ENCODE measurements at places on chromosomes 2 and 18.

GRCh38 chr2:148971547-148971946, 67.0 kb upstream of the LYPD6B start:
- DNase-seq = peak; percentile 38

GRCh38 chr2:112547333-112547732, 5.1 kb downstream of the POLR1B start:
- no peak for DNase-seq

DNA sequence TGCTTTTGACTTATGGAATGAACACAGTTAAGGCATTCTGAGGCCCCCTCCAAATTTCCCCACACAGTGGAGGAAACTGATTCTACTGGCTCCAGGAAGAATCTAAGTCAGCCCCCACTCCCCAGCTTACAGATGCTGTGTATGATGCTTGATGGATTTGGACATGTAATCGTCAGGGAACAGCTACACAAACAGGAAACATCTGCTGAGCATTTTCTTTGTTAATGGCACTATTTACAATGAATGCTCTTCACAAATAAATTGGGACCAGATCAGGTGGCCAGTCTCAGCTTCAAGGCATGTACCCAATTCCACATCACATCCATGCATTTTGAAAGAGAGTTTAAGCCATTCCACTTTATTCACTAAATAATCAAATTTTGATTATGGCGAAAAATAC, 562.3 kb downstream of the SOX11 start:
- DNase-seq = no peak

DNA sequence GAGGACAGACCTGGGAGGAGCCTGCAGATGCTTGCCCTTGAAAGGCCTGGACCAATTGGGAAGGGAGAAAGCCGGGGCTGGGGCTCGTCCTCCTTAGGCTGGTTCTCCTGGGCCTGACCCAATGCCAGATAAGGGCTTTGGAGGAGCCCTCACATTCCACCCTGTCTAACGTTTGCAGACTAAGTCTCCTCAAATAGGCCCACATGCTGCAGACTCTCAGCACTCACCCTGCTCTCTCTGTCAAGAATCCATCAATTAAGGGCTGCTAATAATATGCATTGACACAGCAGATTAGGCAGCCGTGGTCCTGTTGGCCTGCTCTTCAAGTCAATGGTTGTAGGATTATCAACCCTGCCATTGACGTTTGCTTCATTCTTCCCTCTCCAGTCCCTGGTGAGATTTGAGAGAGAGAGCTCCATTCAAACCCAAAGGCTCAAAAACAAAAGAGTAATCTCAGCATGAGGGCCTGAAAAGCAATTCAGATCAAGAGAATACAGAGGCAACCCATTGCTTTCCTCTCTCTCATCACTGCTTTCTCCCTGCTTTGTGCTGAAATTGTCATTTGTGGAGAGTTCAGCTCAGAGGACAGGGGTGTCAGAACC, 167.6 kb downstream of the INSIG2 start:
- DNase-seq = no peak

DNA sequence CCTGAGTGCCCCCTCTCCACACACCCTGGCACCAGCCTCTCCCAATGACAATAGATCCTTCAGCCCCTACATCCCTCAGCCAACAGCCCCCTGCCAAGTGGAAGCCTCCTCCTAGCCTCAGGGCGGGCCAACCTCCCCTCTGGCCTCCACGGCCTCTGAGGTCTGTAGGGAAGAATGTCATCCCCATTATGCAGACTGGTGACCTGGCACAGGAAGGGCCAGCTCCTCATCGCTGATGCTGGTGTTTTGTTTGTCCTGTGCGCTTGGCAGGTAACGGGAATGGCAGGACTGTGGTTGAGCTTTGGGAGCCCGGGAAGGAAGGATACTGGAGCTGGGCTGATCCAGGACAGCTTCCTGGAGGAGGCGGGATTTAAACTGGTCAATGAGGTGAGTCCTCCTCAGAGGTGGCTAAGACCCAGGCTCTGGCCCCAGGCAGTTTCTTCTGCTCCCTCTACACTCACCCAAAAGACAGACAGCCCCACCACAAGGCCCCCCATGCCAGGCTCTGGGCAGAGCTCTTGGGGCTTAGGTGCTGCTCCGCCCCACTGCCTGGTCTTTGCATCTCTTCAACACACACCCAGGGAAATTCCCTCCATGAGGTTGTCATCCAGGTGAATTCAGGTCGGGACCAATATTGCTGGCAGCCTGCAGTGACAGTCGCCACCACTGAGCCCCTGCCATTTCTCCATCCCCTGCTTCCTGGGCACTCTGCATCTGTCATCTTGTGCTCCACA, 75.2 kb upstream of the SMAD7 start:
- no peak for DNase-seq

DNA sequence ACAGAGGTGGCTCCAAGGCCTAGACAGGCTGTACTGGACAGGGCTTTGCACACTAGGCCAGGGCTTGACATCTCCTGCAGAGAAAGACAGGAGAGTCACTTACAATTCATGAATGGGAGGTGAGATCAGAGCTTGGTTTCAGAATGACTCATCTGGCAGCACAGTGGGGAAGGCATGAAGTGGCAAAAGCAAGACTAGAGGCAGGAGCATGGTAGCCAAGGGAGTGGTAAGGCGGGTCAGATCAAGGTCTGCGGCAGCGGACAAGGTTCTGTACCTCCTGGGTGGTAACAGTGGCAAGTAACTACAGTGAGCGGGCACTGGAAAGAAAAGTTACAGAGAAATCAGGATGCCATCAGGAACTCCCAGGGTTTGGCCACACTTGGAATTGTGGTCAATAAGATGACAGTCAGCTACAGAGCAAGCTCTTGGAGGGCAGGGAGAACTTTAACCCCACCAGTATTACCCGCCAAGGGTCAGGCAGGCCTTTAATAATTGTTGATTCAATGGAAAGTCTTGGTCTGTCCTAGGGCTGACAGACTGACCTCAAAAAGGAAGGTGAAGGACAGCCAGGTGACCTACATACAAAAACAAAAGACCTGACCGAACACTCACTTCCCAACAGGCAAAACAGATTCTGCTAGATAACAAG, 5.7 kb downstream of the MCFD2 start:
- DNase-seq = peak; percentile 55

DNA sequence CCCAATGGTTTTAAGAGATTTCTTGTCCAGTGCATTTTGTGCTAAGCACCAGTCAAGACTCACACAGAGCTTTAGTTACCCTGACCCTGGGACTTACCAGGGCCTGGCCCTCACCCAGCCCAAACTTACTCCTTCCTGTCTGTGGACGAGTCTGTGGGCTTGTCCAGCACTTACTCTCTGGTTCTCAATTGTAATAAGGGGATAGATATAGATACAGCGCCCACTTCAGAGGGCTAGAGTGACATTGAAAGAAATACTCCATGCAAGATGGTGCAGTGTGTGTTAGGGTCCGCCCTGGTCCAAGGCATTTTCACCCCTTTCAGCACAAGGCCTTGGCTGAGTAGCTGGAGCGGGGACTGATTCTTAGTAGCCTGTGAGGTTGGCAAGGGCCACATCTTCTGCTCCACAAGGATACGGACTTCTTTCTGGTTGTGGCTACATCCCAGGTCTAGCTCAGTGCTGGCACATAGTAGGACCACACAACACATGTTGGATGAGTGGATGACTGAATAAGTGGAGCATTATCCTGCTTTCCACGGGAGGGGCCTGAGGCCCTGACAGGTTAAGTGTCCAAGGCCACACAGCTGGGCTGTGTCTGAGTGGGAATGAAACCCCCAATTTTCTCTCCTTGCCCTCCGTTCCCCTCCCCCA, 3.8 kb upstream of the ARID5A start:
- no peak for DNase-seq

GRCh38 chr2:46643951-46644350, 164.6 kb downstream of the TMEM247 start:
- DNase-seq = no peak

DNA sequence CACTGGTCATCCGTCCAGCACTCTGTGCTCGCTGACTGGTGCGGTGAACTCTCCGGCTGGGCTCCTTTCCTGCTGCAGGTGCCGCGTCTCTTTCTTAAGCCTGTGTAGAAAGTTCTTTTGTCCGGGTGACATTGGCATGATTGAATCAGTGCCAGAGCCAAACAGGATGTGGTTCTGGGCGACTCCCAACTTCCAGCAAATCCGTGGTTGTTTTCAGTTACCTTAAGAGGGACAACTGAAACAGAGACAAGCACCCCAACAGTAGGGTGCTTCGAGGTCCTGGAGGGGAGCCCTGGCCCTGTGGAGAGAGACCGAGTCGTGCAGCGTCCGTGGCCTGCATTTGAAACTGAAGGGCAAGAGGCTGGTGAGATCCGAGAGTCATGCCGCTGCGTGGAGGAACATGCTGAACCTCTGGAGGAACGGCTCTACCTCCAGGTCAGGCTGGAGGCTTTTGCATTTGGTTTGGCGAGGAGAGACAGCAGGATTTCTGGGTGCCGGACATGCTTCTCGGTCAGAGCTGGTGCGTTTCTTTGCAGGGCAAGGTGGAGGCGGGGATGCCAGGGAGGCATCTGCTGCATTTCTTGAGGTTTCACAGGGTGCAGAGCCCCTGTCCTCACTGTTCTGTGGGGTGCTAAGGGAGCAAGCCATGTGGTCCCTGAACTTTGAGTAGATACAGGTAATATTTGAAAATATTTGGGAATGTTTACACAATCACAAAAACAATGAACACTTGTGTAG, 26.8 kb downstream of the SH3BP4 start:
- DNase-seq = no peak

- DNase-seq = no peak
Measured at GRCh38 chr2:24754985-24755705, 38.0 kb downstream of the PTRHD1 start.

- no peak for DNase-seq
Measured at GRCh38 chr18:3153107-3153704, 66.6 kb downstream of the MYOM1 start.

DNA sequence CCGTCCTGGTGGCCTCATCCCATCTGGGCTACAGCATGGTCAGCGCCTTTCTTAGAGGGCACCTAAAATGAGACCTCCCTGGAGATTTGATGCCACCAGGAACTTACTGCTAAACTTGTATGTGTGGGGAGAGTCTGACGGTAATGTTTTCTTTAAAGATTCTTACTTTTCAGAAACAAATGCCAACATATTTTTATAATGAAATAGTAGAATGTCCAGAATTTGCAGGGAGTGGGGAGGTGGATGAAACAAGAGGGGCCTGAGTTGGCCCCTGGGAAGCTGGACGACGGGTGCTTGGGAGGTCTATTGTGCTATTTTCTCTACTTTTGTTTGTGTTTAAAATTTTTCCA, 118.8 kb upstream of the CTDP1 start:
- DNase-seq = no peak

GRCh38 chr18:54696616-54697293, 105.7 kb downstream of the DYNAP start:
- DNase-seq = no peak

DNA sequence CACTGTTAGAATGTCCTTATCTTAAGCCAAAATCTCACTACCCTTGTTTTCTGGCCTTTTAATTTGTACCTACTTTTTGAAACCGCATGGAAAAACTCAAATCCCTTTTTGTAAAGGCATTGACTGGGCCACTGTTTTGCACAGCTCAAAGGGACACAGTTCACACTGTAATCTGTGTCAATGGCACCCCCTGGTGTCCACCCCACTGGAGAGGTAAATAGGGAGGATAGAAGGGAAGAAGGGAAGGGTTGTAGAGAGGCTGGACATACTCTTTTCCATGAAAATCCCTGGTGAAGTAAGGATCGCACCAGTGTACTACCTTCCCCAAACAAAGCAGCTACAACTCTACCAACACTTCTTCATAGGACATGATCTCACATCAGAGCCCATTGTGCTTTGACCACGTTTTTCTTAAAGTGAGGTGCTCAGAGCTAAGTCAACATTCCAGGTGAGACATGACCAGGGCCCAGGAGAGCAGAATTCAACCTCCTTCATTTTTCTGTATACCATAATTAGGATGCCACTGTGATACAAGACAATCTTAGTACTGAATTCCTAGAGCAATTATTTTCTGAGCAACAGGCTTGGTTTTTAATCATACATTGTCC, 92.4 kb upstream of the RMDN2 start:
- peak; percentile 57 for DNase-seq

- DNase-seq = no peak
Measured at GRCh38 chr2:196219671-196220070, 48.3 kb upstream of the STK17B start.

GRCh38 chr2:187324631-187325030, 123.4 kb downstream of the CALCRL start:
- DNase-seq = no peak

DNA sequence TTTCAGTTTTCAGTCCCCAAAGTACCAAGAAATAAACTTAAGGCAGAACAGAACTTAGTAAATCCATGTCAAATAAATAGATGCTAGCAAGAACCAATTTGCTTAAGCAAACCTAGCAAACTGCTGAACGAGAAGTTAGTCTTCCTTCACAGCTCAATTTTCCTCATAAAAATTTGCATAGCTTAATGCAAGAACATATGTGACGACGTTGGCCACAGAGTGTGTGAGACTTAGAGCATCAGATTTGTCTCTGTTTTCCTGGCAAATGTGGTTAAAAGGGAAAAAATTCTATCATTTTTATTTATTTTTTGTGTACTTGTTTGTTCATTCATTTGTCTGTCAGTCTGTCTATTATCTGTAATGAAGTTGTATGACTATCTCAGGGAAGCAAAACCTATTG, 485.7 kb downstream of the THSD7B start:
- no peak for DNase-seq

- peak; percentile 43 for DNase-seq
Measured at GRCh38 chr2:196376984-196377877, 205.9 kb upstream of the STK17B start.

DNA sequence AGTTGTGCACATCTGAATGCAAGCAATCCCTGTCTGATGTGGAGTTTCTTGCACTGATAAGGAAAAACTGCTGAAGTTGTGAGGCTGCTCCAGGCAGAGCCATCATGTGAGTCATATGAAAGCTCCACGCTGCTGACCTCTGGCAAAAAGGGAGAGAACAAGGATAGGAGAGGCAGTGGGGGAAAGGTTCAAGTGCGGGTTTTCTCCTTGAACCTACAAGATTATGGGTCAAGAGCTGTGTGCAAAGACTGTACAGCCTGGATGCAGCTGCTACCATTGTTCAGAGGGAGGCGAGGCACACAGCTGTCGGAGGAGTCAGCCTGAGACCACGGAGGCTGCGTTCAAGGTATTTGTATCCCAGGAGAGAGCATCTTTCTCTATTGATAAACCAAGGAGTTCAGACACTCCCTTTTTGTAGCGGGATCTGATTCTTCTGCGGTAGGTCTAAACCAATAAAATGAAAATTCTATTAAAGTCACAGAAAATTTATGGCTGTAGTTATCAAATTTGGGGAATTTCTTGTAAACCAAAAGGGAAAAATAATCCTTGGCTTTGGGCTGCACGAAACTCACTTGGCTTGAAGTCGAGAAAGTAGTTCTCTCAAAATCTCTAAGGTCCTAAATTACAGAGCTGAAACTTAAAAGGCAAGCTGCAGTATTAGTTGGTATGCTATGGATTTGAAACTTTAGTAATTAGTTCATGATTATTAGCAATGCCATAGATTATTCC, at the start of gene CDK15:
CDK15 (plus strand) TSS at position 96 of the 729 bp plus-strand sequence; CDS start at position 224, 128 bp downstream.
- no peak for DNase-seq

Measured in GM12864 (cell line).